Astrocyte (in vitro differentiated cells and primary cell): ENCODE measurements at places on chromosomes 16 and 17. TPM values are rescaled to one million over a fixed set of nuclear protein-coding genes. Genes with fewer than 3 reads are reported as not detected.

The KRTAP2-2 gene
- not detected in 2 replicates for total RNA-seq

The FOXJ1 gene
- total RNA-seq = 0.31 and 0.48 TPM in 2 replicates

The LGALS9B gene
- total RNA-seq = not detected in 2 replicates

GRCh38 chr17:30894236-30894635 is 11.8 kb downstream of the TEFM start:
- no peak for DNase-seq

DNA sequence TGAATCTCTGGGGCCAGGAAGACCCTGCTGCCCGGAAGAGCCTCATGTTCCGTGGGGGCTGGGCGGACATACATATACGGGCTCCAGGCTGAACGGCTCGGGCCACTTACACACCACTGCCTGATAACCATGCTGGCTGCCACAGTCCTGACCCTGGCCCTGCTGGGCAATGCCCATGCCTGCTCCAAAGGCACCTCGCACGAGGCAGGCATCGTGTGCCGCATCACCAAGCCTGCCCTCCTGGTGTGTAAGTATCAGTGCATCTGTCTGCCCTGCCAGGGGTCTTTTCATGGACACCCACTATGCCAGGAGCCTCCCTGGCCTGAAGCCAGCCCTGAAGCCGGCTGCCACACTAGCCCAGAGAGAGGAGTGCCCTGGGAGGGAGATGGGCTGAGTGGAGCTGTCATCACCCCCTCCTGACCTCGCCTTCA is at the start of gene CETP:
Gene CETP, plus strand, starts transcription at position 100 of the 431 bp plus-strand sequence. Its CDS starts 30 bp downstream, at position 130.
- no peak for DNase-seq

The CEP112 gene
- total RNA-seq = 13.9 and 22.1 TPM in 2 replicates

The CHRNB1 gene
- total RNA-seq = 9.7 and 11.7 TPM in 2 replicates

DNA sequence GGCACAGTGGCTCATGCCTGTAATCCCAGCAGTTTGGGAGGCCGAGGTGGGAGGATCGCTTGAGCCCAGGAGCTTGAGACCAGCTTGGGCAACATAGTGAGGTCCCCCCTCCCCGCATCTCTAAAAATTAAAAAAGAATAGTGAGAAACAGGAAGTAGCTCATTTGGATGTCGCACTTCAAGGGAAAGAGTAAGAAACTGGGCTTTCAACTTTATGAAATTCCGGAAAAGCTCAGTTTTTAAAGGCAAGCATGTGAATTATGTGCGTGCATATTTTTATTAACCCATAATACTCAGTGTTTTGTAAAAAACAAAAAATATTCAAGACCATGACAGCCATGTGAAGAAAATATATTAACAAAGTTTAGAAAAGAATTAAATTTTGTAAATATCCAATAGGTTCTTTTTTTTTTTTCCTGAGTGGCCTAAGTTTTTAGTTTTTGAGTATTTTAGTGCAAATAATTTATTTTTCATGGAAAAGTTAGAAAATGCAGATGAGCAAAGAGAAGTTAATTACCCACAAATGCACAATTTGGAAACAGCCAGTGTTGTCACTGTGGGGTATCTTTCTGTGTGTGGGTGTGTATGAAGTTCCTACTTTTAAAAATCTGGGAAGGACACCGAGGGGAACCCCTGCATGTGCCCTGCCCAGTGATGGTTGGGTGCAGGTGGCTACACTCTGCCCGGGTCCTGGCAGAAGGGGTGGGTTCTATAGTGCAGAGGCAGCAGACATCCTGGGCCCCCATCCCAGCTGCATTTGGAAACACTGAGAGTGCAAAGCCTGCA is 40.0 kb downstream of the CIBAR2 start:
- DNase-seq = no peak

The ANKFN1 gene
- total RNA-seq = not detected in 2 replicates

DNA sequence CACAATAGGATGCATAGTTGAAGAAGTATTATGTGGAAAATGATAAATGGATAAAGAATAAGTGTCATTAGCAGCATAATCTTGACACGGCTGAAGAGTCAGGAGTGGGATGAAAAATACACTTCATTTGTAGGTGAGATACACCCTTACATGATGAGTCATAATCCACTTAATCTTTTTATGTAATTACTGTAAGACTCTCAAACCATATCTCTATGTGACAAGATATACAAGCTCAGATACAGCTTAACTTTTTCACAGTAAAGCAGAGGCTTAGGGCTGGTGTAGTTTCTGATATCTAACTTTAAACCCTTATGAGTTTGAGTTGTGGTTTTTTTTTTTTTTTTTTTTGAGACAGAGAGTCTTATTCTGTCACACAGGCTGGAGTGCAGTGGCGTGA is 101.2 kb downstream of the FTO start:
- peak; percentile 35 for DNase-seq

GRCh38 chr16:30984669-30985400 is at the start of gene HSD3B7:
HSD3B7 (plus strand) TSS chr16:30985207; CDS start chr16:30985659, 452 bp downstream.
- DNase-seq = peak; percentile 47

DNA sequence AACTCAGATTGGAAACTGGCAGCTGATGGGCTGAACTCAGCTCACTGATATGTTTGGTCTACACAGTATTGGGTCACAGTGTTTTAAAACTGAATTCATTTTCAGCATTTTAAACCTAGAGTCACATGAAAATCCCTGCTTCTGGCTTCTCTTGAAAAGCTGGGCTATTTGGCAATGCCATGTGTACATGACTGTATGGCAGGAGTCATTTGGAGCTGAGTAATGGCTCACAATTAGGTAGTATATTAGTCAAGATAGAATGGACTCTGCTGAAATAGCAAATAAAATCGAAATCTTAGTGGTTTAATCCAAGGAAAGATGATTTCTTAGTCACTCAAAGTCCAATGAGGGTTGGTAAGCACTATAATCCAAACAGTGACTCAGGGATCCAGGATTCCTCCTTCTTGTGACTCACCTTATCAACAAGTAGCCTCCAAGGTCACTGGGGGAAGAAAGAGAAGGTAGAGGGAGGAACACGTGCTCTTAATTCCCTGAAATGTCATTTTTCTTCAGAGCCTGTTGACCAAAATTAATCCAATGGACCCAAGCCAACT is 13.9 kb upstream of the PMP22 start:
- peak; percentile 90 for DNase-seq

DNA sequence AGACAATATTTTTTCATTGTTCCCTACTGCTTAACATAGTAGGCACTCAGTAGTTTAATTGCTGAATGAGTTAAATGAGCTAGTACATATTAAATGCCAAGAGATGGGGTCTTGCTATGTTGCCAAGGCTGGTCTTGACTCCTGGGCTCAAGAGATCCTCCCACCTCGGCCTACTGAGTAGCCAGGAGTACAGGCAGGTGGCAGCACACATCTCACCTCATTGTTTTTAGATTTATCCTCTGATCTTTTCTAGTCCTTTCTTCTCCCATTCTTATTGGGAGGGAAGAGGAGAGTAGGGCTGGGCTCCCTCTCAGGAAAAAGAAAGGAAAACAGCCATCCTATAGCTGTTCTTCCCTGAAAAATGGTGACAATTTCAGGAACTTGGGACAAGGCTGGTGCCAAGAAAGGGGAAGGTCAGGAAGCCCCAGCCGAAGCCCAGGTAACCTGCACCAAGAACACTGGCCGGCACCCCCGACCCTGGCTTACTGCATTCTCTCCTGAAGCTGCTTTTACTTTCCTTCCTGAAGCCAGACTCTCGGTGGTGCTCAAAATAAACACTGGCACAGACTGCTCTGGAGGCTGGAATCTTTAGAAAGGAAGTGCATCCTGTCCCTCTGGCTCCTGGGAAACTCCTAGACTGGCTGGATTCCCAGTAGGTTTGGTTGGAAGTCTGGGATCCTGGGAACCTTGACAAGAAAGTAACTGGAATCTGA is 2.7 kb downstream of the TNFAIP1 start:
- DNase-seq = peak; percentile 85

- DNase-seq = peak; percentile 69
Measured at GRCh38 chr17:36918211-36918691, 19.0 kb upstream of the LHX1 start.

The ERN2 gene
- not detected in 2 replicates for total RNA-seq

The HSPB9 gene
- not detected in 2 replicates for total RNA-seq

The GRAP gene
- 0.30 and 0.38 TPM in 2 replicates for total RNA-seq

DNA sequence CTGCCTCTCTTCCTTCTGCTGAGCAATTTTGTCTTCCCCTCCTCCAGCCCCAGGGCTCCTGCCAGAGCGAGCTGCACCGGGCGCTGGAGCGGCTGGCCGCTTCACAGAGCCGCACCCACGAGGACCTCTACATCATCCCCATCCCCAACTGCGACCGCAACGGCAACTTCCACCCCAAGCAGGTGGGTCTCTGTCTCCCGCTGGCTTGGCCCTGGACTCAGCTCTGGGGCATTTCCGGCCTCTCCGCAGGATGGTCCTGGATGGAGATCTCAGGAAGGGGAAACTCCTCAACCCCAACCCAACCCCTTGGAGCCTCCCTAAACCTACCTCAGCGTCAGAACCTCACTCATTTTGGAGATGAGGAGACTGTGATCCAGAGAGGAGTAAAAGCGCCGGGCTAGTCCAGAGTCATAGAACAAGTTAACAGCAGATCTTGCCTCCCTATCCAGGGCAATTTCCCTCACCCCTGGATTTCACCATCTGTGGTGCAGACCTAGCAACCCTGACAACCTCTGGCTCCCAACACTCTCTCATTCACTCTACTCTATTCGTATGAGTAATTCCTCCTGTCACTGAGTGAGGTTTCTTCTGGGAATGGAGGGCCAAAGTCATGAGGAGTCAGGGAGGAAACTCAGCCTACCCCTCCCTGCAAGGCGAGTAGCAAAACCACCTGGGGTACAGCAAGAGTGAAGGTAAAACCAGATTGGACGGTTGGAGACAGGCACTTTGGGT is 10.8 kb downstream of the IGFBP4 start:
- DNase-seq = peak; percentile 57

The ATP2C2 gene
- 0.29 and 0.41 TPM in 2 replicates for total RNA-seq

The NPIPA2 gene
- 1.1 and 8.6 TPM in 2 replicates for total RNA-seq

- DNase-seq = no peak
Measured at GRCh38 chr16:81482329-81483063, 37.9 kb downstream of the CMIP start.

GRCh38 chr17:66652840-66653507 is 181.9 kb upstream of the CACNG5 start:
- DNase-seq = peak; percentile 26

The JPH3 gene
- total RNA-seq = 8.6 and 9.3 TPM in 2 replicates

The HES7 gene
- 0.64 and 1.0 TPM in 2 replicates for total RNA-seq

The MFSD6L gene
- 0.12 TPM in 1 of 2 replicates, not detected in the other for total RNA-seq

The MGAT5B gene
- 5.1 and 6.3 TPM in 2 replicates for total RNA-seq

The CSF3 gene
- total RNA-seq = not detected in 2 replicates

- peak; percentile 57 for DNase-seq
Measured at GRCh38 chr17:35244341-35245195, 1.7 kb downstream of the SLFN5 start.

- DNase-seq = no peak
Measured at GRCh38 chr17:32709562-32709961, 167.4 kb downstream of the MYO1D start.

- DNase-seq = no peak
Measured at GRCh38 chr16:14629612-14629918, 495 bp downstream of the PARN start.

The WDR81 gene
- total RNA-seq = 12.3 and 13.9 TPM in 2 replicates

DNA sequence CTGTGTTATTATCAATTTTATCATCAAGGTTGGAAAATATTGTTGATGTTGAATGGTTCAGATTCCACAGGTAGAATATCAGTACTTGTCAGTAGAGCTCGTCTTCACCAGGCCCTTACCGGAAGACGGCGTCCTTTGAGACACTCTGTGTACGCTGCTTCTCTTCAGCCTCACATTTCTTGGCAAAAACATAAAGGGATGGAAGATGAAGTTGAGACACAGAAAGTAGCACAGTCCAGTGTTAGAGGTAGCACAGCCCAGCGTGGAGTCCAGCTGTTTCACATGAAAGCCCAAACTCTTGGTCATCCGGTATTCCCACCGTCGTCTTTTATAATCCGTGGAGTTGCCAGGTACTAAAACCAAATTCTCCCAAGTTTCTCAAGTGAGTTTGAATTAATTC is 30.4 kb downstream of the ATP2C2 start:
- no peak for DNase-seq

The CCDC200 gene
- not detected in 2 replicates for total RNA-seq

DNA sequence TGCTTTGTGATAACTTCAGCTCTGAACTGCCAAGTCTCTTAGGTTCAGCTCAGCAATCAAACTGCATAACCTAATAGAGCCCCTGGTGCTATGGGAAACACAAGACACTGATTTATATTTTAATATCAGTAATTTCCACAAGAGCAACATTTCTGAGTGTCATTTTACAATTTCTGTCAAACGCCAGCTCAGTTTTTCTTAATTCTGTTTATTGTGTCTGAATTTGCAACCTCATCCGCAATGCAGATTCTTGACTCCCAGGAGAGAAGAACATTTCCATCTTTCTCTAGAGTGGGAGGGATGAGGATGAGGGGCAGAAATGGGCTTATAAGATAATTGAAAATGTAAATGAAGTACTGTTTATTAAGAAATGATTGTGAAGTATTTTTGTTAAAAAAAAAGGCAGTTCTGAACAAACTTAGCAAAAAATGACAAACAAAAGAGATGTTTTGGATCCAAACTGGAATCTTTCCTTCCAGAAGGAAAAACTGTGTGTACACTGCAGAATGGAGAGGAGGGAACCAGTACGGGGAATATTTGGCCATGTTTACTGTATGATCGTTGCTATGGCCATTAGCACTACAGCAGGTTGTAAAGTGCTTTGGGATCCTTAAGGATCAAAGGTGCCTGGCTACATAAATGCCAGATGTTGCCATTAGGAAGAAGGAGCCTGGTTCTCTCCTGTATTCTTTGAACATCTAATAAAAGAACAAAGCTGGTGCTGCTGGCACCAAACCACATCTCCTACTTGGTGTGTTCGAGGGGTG is 7.4 kb upstream of the PMFBP1 start:
- no peak for DNase-seq

The KRT16 gene
- total RNA-seq = 0.79 and 1.3 TPM in 2 replicates

The CBLN1 gene
- total RNA-seq = 0.11 TPM in 1 of 2 replicates, not detected in the other

- no peak for DNase-seq
Measured at GRCh38 chr16:13231365-13231764, 330.0 kb downstream of the SHISA9 start.

- no peak for DNase-seq
Measured at GRCh38 chr16:11316331-11317015, 28.8 kb upstream of the RMI2 start.

GRCh38 chr17:7439462-7440112 is at the start of gene FGF11:
FGF11 (plus strand) TSS chr17:7439512; CDS start chr17:7439621, 109 bp downstream.
- DNase-seq = no peak

DNA sequence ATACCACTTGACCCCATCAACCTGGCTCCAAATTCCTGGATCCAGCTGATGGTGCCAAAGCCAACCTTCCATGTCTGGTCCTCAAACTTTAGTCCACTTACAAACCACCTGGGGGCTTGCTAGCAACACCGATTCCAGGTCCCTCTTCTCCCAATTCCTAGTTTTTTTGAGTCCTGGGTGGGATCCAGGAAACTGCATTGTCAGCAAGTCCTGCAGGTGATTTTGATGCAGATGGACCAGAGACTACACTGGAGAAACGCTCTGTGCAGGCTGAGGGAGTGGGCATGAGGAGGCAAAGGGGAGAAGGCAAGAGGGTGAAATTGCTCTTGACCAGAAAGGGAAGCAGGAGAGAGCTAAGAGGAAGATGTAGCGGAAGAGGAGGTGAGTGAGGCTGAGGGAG is 21.0 kb upstream of the NOS2 start:
- DNase-seq = no peak

The GUCY2D gene
- not detected in 2 replicates for total RNA-seq

- DNase-seq = no peak
Measured at GRCh38 chr17:46772475-46773220, 45.8 kb downstream of the WNT3 start.
